ENCODE measurements at places on chromosomes 5 and 9.

DNA sequence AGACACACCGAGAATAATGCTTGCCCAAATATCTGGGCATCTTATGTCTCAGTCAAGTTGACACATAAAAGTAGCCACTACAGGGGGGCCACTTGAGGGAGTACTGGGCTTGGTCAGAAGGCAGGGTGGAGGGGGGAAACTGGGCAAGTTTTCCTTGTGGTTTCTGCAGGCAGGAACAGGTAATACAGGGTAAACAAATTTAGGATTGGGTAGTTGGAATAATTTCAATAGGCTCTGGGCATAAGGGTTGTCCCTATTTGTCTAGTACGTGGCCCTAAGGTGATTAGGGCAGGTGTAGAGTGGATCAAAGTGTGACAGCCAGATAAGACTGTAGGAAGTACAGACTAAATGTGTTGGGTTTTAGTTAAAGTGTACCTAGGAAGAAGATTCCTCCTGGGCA lies 353.1 kb downstream of the TLE4 start:
- no peak for DNase-seq

GRCh38 chr5:112010475-112010874 lies 253.5 kb upstream of the NREP start:
- no peak for DNase-seq

DNA sequence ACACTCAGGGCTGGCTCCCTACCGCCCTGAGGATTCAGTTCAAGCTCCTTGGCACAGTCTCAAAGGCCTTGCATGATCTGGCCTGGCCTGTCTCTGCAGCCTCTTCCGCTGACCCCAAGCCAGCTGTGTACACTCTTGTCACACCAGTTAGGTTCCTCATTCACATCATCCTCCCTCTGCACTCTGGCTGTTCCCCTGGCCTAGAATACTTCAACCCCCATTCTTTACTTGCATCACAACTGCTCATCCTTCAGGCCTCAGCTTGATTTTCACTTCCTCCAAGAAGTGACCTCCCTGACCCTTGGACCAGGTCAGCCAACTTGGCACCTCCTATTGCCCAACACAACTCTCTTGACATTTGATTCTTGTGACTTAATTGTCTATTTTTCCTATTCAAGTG lies 18.9 kb upstream of the PFDN1 start:
- DNase-seq: no peak

DNA sequence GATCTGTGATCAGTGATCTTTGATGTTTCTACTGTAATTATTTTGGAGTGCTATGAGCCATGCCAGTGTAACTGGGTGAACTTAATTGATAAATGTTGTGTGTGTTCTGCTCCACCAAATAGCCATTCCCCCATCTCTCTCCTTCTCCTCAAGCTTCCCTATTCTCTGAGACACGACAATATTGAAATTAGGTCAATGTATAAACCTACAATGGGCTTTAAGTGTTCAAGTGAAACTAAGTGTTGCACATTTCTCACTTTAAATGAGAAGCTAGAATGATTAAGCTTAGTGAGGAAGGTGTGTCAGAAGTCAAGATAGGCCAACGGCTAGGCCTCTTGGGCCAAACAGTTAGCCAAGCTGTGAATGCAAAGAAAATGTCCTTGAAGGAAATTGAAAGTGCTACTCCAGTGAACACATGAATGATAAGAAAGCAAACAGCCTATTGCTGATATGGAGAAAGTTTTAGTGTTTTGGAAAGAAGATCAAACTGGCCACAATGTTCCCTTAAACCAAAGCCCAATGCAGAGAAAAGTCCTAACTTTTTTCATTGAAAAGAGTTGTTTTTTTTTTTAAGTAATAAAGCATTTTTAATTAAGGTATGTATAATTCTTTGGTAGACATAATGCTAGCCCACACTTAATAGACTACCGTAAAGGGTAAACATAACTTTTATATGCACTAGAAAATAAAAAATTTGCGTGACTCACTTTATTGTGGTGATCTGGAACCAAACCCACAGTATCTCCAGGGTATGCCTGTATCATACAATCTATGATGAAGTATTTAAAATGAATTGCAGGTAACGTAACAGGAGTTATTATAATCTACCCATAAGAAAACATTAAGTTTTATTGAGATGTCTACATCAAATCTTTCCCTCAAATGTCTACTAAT lies 42.5 kb upstream of the ALDH1A1 start:
- no peak for DNase-seq

DNA sequence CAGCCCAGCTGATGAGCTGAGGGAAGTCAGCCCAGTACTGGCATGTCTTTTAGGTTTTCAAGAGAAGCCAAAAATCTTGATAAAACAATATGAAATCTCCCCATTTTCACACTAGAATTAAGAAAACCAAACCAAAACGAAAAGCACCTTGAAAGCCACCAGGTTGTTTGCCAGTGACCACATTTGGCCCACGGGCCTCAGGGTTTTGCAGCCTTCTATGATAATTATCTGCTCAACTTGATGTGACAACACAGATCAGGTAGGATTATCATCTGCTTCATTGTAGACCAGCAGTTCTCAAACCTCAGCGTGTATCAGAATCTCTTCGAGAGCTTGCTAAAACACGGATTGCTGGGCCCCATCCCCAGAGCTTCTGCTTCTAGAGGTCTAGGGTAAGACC lies 101.4 kb downstream of the GALNT10 start:
- DNase-seq: no peak

DNA sequence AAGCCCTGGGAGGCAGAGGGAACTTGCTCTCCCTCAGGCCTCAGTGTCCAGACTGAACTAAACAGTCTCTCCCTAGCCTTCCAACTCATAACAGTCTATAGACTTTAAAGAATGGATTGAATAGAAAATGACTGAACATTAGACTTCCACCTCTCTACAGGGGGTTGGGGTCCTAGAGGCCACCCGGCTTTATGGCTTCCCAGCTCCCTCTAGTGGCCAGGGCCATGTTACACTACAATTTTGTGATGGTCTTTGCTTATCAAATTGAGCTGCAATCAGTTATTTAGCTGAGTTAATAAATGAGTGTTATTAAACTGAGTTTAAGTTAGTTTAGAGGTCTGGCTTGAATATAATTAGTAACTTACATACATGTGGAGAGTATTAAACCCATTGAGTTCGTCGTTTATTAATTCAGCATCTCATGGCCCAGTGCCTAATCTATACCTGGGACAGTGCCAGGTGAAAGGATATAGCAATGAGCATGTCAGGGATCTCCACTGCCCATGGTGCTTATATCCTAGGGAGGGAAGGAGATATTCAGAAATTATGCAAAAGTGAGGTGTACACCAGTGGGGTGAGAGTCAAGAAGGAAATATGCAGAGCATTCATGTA lies 105.2 kb downstream of the SH3TC2 start:
- peak; percentile 50 for DNase-seq

GRCh38 chr9:128600099-128600498 lies 47.7 kb downstream of the SPTAN1 start:
- no peak for DNase-seq

GRCh38 chr9:116686693-116687073 lies 422 bp upstream of the TRIM32 start:
- DNase-seq: no peak

DNA sequence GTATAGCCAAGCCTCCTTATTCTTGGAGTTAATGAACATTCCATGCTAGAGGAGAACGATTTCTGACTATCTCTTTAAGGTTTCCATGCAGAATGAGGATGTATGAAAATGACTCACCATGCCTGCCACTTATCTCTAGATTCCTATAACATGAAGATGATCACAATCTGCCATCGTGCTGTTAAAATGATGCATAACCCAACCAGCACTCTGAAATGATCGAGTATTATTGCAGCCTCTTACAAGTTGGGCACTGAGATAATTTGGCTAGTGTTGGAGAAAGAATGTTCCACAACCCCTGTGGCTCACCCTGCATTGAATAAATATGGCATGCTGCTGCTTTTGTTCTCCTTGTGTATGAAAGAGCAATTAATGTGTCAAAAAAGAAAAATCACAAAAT lies 1143.6 kb upstream of the WWC1 start:
- DNase-seq: no peak

- DNase-seq: no peak
Measured at GRCh38 chr9:109414125-109414785, 83.9 kb downstream of the PTPN3 start.

- DNase-seq: no peak
Measured at GRCh38 chr9:90830977-90831376, 29.4 kb downstream of the SYK start.

DNA sequence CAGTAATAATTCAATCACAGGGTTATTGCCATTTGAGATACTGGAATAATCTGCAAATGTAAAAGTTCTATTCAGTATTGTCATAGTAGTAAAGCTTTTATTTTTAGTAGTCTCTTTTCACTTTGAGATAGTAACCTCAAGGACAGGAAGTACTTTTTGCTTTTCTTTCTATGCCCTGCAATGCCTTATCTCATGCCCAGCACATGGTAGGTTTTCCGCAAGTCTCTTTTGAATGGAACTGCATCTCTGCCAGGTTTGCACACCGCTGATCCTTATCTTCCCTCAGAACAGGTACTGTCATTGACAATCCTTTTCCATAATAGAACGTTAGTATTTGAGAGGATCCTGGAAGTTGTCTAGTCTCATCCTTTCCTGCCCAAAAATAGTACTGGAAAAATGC lies 91.8 kb upstream of the IFNK start:
- no peak for DNase-seq

DNA sequence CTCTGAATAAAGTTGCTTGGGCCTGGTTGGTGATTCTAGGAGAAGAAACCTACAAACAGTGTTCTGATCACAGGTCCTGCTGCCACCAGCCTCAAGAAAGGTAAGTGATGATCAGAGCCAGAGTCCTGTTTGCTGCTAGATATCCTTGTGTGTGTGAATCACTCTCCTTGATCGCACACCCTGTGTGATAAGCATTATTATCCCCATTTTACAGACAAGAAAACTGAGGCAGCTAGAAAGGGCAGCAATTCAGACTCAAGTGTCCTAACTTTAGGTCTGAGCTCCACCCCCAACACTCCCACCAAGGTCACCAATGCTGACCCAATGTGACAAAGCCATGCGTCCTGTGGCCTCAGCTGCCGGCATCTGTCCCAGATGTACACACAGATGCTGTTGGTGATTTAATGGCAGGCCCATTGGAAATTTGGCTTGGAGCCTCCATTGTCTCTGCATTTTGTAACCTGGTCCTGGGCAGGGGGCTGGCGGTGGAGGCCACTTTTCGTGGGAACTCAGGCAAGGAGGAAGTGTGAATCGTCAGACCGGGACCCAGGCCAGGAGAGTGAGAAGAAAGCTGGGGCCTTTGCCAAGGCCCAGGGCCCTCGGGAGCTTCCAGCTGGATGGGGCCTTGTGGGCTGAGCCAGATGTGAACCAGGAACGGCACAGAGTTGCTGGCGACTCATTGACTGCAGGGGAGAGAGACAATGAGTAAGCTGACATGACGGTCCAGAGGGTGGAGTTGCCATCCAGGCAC lies 29.8 kb upstream of the GGTA1 start:
- no peak for DNase-seq

- DNase-seq: no peak
Measured at GRCh38 chr9:110821064-110821463, 152.5 kb downstream of the MUSK start.

DNA sequence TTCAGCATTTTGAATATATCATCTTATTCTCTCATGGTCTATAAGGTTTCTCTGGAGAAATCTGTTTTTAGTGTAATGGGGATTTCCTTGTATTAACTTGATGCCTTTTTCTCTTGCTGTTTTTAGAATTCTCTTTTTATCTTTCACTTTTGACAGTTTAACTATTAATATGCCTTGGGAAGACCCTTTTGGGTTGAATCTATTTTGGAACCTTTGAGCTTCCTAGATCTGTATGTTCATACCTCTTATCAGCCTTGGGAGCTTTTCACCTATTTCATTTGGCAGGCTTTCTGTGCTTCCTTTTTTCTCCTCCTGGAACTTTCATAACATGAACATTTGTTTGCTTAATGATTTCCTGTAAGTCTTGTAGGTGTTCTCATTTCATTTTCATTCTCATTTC lies 22.2 kb downstream of the RCL1 start:
- DNase-seq: no peak

DNA sequence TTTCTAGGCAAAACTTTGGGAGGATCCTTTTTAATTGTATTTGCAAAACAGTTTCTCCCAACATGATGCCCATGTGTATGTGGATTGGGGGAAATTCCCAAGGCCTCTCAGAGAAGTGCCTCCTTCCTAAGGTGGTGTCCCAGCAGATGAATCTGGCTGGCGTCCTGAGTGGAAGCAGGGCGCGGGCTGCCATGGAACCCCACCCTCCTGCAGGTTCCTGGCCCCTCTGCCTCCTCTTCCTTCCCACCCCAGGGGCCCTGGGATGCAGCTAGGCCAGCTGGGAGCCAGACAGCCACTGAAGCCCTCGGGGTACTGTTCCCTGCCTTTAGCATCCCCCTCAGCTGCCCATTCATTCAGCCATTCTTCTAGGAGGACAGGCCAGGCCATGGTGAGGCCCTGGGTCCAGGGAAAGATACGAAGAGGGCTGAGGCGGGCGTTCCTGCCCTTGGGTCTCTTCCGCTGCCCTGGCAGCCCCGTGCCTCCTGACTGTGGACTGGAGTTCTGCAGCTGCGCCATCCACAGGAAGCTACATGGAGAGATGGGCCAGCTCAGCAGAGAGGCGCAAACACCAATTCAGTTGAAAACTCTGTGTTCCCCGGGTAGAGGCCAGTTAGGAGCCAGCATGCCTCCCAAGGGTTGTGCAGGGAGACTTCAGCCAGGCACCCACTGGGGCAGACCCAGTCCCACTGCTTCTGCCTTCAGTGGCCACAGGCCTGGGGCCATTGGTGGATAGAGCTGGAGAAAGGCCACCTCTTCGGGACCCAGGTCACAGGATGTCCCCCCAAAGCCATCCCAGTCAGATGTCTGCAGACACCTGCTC lies 36.5 kb downstream of the ADAMTS2 start:
- DNase-seq: no peak

DNA sequence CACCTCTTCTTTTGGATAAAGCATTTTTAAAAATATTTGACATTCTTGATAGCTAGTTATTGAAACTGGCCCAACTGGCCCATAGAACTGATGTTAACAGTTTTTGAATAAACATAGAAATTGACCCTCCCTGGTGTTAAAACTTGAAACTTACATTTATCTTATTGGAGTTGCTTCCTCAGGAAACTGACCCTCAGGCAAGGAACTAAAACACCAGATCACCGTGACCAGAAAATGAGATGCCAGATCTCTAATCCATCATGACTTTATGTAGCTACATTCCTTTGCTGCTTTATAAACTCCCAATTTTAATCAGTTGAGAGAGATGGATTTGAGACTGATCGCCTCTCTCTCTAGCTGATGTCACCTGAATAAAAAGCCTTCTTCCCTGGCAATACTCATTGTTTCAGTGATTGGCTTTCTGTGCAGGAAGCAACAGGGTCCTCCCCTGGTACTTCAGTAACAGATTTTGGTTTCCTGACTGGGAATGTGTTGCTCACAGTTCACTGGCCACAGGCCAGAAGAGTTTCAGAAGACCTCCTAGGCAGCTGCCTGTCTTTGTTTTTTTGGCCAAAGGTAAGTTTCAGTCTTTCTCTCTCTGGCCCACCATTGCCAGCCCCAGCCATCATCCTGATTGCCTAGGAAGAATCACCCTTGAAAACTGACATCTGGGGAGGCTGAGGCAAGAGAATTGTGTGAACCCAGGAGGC lies 212.4 kb downstream of the DTWD2 start:
- no peak for DNase-seq
